ENCODE measurements at places on chromosomes 11 and 22.

GRCh38 chr11:102833731-102834130, 9.7 kb downstream of the MMP3 start:
- no peak for DNase-seq

DNA sequence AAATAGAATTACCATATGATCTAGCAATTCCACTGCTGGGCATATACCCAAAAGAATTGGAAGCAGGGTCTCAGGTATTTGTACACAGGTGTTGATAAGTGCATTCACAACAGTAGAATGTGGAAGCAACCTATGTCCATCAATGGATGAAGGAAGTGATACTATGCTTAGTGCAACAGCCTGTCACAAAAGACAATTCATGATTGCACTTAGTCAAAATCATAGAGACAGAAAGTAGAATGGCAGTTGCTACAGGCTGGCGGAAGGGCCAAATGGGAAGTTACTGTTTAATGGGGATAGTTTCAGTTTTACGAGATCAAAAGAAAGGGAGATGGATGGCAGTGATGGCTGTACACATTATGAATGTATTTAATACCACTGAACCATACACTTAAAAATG, 42.0 kb downstream of the SGSM3 start:
- DNase-seq = no peak

DNA sequence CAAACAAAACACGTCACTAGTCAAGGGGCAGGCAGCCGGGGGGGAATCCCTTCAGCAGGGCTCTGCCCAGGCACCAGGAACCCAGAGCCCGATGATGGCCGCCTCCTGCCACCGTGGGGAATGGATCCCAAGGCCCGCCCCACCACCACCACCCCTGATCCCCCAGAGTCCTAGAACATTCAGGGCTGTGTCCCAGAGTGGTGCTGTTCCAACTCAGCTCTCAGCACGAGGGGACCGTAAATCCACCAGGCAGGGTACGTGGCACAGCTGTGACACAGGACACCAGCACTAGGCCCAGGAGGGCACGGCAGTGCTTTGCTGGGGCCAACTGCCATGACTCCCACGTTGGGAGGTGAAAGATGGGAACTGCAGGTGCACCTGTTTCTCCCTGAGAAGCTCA, 29.6 kb downstream of the ANO1 start:
- no peak for DNase-seq

- DNase-seq = no peak
Measured at GRCh38 chr11:73326929-73327811, 19.1 kb downstream of the ARHGEF17 start.

GRCh38 chr11:60981515-60981914, 10.0 kb downstream of the CD6 start:
- no peak for DNase-seq

- DNase-seq = no peak
Measured at GRCh38 chr11:7060868-7061267, 27.9 kb upstream of the RBMXL2 start.

DNA sequence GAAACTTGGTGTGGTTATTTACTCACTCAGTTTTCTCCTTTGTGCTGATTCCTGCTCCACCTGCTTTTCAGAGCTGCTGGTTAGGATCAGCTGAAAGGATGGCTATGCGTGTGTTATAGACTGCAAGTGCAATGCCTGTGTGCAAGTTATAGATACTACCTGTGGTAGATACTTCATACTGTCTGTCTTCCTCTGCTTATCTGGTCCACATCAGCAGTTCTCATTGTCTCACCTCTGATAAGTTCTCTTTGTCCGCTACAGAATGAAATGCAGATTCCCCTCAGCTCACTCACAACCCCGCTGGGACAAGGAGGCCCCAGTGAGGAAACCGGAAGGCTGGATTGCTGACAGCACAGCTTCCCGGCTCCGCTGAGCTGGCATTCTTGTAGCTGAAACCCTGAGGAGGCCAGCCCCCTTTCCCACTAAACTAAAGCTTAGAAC, 37.5 kb upstream of the LYVE1 start:
- no peak for DNase-seq

DNA sequence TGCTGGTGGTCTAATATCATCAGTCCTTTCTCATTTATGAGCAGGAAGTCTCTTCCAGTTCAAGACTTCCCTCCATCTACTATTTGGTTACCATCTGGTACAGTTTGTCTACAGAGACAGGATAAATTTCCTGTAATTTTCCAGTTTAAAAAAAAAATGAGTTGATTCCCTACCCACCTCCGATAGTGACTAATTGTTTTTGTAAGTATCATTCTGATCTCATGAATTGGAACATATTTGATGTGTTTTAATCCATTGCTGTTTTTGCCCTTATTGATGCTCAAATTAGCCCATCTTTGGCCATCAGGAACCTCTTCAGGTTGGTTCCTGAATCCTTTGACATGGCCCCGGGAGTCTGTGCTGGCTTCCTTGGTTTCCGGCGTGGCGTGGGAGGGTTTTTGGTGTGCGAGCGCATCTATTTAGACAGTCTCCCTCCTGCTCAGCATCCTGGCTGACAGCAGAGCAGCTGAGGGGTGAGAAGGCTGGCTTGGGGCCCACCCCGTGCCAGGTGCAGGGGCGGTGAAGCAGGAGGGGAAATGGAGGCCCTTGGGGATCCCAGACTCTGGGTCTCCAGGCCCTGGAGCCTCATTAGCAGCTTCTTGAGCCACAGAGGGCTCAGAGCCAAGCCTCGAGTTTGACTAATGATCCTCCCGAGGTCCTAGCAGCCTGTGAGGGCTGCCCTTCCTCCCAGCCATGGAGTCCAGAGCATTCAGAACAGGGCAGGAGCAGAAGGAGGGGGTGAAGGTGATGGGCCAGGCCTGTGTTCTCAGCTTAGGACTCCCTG, 6.8 kb downstream of the OMP start:
- DNase-seq = no peak

GRCh38 chr22:29072193-29072978, 449 bp upstream of the KREMEN1 start:
- DNase-seq = peak; percentile 64

DNA sequence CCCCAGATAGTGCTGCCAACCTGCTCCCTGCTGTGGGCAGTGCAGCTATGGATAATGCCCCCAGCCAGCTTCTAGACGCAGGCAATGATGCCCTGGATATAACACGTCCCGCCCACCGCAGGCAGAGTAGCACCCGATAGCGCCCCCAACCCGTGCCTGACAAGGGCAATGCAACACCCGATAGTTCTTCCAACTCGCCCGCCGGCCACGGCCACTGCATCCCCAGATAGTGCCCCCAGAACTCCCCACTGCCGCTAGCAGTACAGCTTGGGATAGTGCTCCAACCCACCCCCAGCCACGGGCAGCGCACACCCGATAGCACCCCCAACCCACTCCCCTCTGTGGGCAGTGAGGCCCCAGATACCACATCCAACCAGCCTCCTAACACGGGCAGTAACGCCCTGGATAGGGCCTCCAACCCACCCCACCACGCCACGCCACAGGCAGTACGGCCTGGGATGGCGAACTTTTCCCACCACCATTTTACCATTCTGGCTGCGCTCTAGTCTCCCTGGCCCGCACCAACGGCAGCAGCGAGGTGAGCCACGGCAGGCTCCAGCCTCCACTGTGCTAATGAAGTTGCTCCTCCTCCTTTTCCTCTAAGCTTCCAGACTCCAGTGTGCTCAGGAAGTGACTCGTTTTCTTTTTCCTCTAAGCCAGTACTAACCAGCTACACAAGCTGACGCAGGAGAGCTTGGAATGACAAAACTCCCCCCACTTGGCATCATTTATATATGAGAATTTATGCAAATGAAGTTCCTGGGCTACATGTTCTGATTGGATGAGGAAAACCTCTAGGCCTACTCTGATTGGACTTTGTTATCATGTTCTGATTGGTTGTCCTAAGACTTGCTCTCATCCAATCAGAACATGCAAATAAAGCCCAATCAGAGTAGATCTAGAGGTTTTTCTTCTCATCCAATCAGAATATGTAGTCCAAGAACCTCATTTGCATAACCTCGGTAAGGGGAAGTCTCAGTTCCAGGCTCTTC, 3.0 kb upstream of the RFPL3 start:
- DNase-seq = no peak

- no peak for DNase-seq
Measured at GRCh38 chr11:103541186-103541795, 432.1 kb downstream of the DYNC2H1 start.

DNA sequence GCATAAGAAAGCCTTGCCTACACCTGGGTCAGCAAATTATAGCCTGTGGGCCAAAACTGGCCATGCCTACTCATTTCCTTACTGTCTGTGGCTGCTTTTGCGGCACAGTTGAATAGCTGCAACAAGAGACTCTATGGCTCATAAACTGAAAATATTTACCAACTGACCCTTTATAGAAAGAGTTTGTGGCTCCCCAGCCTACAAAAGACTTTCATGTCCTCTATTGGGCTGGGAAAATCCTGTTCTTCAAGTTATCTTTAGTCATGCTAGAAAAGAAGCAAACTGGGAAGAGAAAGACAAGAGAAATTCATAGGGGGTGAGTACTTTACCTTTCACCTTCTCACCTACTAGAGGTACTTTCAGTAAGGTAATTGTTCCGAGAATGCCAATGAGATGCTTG, 175.1 kb downstream of the SWAP70 start:
- no peak for DNase-seq

DNA sequence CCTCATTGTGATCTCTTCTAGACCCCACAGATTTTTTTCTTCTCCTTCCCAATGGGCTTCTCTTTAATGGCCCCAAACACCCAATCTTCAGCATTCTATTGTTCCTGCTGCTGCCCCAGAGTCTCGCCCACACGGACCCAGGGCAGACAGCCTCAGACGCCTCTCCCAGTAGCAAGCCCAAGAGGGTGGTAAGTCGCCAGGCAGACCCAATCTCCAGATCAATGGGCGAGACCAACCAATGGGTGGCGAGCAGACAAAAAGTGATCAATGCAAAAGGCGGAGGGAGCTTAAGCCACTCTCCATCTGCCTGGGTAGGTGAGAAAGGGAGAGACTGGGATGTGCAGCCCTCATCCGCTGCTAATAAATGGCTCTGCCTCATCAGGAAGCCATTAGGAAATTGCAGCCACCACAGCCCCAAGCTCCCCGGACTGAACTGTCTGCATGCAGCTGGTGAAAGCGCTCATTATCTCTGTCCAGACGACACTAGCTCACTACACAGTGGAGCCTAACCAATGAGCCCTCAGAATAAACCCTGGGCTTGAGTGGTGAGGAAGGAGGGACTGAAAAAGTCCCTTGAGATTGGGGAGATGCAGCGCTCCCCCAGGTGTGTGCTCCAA, 81.8 kb downstream of the ETS1 start:
- no peak for DNase-seq

GRCh38 chr22:35197886-35198285, 59.4 kb upstream of the HMGXB4 start:
- DNase-seq = no peak

DNA sequence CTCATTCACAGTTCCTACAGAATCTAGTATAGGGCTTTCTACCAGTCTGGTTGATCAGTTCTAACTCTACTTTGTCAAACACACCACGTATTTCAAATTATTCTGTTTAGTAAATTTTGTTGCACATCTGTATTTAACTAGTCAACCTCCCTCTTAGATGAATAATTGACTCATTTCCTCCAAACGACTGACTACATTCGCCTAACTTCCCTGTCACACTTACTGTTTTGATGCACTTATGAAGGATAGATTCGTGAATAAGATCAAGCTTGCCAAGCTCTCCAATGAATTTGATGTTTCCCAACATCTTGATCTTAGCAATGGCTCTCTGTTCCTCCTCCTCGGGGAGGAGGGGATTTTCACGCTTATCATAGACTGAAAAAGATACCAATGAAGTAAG, 5.0 kb downstream of the EIF4G2 start:
- no peak for DNase-seq

DNA sequence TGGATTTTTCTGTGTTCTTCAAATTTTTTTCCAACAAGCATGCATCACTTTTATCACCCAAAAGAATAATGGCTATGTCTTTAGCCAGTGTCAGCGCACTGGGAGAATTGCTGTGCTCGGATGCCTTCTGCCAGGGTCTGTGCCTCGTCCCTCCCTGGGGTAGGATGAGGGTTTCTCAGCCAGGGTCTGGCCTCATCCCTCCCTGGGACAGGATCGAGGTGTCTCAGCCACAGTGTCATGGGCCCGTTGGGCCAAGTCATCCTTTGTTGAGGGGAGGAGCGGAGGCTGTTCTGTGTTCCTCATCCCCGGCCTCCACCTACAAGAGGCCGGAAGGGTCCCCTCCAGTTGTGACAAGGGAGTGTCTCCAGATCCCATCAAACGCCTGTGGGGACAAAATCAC, 22.7 kb downstream of the LINC01488 start:
- DNase-seq = no peak

DNA sequence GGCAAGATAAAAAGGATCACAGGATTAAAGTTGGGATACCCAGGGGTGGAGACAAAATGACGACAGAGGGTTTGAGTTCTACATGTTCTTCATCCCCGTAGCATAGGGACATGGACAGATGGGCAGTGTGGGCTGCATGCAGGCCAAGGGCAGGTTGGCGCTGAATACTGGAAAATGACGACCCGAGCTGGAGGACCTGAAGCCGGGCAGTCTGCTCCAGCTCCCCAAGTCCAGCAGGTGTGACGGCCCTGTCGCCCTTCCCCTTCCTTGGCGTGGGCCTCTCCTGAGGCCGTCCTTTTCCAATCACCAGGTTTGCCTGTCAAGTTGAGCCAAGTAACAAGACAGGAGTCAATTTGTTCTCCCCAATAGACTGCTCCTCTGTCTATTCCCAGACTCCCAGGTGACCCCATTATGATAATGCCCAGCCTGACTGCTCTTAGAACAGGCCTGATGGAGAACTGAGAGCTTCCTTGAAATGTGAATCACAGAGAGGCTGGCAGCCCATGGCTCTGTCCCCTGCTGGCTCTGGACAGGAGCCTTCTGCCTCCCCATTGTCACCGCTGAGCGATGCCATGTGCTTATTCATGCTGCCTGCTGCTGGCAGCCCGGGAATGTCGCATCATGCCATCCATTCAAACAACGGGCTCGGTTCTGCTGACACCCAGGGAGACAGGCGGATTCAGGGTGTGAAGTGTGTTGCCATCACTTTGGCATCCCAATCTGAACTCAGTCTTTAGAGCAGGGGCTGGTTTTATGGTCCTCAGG, 392.1 kb downstream of the NTM start:
- DNase-seq = no peak

- no peak for DNase-seq
Measured at GRCh38 chr11:45079075-45079444, 67.4 kb upstream of the PRDM11 start.

GRCh38 chr11:115700981-115701875, 197.0 kb upstream of the CADM1 start:
- DNase-seq = no peak

DNA sequence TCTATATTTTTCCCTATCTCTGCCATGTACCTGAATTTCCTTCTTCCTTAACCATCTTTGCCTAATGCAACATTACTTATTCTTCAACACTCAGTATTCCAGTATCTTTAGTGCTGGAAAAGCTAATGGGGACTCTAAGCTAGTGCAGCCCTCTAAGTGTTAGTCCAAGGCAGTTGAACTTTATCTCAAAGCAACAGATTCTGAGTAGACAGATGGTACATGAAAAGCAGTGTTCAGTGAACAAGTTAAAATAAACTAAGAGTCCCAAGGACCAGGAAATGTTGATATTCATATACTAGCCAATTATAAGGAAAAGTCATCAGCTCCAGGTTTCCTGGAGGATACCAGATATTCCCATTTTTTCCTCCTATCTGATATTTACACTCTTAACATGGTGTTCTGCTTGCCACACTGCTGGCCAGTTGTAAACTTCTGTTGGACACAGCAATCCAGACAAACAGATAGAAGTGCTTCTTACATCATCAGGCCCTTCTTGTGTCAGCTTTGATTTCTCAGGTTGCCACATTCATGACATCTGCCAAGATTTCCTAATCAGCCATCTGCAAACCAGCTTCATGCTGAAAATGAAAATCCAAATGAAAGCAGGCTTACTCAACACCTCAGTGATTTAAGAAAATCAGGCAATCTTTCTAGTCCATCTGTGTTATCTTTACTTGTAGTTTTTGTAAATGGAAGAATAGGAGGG, 255.9 kb upstream of the POU2AF2 start:
- DNase-seq = no peak
